ENCODE measurements at places on chromosomes 5 and 9.

DNA sequence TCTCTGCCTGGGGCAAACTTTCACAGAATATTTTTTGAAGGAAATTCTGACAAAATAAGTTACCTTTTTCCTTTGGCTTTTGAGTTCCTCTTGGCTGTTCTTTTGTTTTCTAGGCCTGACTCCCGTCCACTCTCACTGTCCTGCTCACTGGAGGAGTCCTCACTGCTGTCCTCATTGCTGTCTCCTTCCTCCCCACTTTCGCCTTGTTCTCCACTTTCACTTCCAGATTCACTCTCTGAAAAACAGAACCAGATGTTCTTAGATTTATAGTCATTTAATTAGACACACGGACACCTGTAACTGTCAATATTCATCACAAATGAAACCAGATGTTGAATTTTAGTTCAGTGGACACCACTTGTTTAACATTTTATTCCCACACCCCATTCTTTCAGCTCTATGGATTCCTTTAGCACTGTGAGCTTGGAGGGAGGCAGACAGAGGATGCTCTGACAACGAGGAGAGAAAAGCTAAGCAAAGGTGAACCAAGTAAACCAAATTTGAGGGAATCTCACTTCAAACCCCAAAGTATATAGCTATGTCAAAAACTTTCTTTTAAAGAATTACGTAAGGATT lies 180.7 kb downstream of the AP3B1 start:
- no peak for DNase-seq

GRCh38 chr9:131631306-131631705 lies 86.0 kb downstream of the PRRT1B start:
- DNase-seq = no peak

DNA sequence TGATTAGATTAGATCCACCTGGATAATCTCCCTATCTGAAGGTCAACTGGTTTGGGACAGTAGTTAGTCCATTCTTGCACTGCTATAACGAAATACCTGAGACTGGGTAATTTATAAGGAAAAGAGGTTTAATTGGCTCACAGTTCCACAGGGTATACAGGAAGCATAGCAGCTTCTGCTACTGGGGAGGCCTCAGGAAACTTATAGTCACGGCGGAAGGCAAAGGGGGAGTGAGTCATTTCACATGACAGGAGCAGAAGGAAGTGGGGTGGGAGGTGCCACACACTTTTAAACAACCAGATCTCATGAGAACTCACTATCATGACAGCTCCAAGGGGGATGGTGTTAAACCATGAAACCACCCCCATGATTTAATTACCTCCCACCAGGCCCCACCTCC lies 9.9 kb downstream of the C9orf40 start:
- DNase-seq = peak; percentile 31

DNA sequence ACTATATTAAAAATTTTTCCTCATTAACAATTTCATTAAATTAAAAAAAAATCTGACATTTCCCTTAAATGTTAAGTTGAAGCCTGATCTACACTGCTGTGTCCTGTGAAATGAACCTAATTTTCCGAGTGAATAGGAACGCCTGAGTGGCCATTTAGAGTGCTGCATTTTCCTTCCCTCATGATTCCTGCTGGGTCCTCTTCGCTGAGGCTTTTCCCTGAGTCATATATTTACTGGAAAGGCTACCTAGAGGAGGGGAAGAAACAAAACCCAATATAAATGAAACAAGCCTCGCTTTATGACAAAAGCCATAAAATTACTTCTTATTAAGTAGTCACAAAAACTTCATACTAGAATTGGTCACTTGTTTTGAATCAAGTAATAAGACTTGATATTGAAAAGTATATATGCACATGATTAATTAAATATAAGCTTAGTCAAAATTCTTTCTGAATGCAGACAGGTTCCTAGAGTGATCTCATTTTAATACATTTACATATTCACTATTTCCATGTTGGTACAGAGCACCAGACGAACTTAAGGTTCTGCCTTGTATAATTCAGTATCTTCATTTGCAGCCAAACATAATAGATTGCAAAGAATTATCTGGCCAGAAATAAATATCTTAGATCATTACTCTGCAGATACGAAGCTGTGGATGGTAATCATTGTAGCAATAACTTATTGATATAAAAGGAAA lies 6.3 kb upstream of the ISCA1 start:
- no peak for DNase-seq

GRCh38 chr5:132377738-132378137 lies 8.2 kb downstream of the SLC22A5 start:
- DNase-seq = no peak

- DNase-seq = no peak
These were observed 995.4 kb upstream of the WWC1 start for GRCh38 chr5:167296066-167296465.
